Spleen (tissue), 13 donors: ENCODE measurements at places on chromosomes 16 and 17. TPM values are rescaled to one million over a fixed set of nuclear protein-coding genes. Genes with fewer than 3 reads are reported as not detected.

DNA sequence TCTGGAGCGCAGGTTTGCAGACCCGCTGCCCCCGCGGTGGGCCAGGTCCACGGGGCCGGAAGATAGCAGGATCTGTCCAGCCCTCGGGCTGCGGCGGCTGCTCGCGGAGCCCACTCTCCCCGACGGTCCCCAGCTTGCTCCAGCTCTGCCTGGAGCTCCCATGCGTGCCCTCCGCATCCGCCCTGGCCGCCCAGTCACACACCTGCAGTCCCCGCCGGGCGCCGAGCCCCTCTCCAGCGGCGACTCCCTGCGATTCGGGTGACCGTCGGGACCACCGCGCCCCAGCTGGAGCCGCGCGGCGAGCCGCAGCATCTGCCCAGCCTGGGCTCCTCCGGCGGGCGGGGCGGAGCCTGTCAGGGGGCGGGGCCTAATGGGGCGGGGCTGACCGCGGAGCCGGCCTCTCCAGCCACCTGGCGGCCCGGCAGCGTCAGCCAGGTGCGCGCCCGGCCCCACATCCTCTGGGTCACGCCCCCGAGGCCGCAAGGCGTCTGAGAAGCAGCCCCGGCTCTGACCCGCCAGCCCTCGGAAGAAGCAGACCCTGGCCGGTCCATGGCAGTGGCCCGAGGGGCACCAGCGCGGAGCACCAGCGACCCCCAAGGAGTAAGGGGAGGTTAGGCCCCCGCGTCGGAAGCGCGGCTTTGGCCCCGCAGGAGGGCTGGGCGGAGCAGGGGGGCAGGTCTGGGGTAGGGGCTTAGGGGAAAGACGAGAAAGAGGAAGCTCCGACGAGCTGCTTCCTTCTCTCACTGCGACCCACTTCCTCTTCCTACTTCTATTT, at the start of gene PIK3R5:
Gene PIK3R5, minus strand, starts transcription at position 314 of the 775 bp plus-strand sequence. CDS start 54,213 bp downstream, outside the sequence.
- DNase-seq, result peak; percentile 97

- DNase-seq, result no peak
Observed at GRCh38 chr16:51116353-51116752, 34.7 kb downstream of the SALL1 start.

GRCh38 chr16:57372372-57373116, at the start of gene CX3CL1:
TSS of gene CX3CL1 (plus strand) at chr16:57372490. CDS start at chr16:57372569, 79 bp downstream.
- no peak for DNase-seq

DNA sequence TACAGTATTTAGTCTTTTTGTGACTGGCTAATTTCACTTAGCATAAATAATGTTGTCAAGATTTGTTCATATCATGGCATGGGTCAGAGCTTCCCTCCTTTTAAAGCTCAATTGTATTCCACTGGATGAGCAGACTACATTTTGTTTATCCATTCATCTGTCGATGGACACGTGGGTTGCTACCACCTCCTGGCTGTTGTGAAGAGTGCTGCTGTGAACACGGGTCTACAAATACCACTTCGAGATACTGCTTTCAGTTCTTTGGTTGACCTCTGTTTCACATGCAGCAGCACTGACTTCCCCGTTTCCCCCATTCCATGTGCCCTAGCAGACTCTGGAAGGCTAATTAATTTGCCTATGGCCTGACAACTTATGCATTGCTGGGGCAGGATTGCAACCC, 285.4 kb downstream of the SHISA9 start:
- no peak for DNase-seq

DNA sequence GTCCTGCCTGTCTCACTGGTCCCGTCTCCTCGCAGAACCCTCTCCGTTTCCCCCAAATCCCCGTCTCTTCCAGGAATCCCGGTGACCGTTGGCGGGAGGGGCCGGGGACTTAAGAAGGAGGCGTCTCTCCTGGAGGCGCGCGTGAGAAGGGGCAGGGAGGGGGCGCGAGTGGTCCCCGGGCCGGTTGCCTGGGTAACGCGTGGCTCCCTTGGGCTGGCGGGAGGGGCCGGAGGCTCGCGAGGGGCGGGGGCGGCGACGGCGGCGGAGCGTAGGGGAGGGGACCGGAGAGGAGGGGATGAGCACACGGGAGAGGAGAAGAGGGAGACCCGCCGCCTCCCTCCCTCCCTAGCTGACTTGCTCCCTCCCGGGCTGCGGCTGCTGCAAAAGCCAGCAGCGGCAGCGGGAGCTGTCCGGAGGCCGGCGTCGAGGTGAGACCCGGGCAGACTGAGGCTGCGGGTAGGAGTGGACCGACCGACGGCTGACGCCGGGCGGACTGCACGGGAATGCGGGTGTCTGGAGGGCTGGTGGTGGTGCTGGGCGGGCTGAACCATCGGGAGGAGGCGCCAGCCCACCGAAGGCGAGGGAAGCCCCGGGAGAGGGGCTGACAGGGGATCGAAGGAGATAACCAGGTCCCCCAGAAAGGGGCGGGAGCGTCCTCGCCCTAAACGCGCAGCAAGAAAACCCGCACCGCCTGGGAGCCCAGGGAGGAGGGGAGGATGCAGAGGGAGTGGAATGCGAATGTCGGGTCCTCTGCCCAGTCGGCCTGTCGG, at the start of gene PRRT2:
Gene PRRT2, plus strand, starts transcription at position 298 of the 770 bp plus-strand sequence. CDS start 862 bp downstream, outside the sequence.
- DNase-seq, result peak; percentile 89

GRCh38 chr17:82343560-82343959, 10.0 kb upstream of the SECTM1 start:
- DNase-seq, result no peak

- peak; percentile 20 for DNase-seq
Observed at GRCh38 chr17:67058036-67058435, 13.7 kb downstream of the CACNG1 start.

The TERB1 gene
- polyA plus RNA-seq, result 0.04 TPM
